Foreskin keratinocyte (primary cell): ENCODE measurements at places on chromosomes 4 and X.

DNA sequence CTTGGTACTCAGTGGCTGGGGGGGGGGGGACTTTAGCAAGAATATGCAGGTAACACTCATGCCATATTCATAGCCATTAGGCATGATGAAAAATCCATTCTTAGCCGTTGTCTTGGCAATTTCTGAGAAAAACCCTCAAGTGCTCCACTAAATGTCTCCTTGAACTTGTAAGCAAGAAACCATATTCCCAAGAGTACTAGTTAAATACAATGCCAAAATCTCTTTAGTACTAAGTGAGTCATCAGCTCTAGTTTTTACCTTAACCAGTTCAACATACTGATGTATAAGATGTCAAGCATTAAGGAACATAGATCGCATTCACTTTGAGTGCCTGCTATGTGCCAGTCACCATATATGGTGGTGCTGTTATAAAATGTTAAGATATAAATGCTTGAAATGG is 27.5 kb downstream of the UBE2D3 start:
- DNase-seq = no peak

DNA sequence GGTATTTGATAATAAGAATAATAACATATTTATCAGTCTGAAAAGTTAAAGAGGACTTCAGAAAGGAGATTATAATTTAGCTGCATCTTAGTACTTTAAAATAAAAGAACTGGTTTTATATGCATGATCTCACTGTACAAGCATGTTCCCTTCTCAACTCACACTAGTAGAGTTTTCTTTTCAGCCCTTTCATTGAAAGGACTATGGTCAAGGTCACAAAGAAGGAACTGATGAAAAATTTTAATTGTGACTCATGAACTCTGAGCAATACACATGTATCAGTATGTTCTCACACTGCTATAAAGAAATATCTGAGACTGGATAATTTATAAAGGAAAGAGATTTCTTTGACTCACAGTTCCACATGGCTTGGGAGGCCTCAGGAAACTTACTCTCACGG is 73.7 kb upstream of the NDST4 start:
- DNase-seq = peak; percentile 59

DNA sequence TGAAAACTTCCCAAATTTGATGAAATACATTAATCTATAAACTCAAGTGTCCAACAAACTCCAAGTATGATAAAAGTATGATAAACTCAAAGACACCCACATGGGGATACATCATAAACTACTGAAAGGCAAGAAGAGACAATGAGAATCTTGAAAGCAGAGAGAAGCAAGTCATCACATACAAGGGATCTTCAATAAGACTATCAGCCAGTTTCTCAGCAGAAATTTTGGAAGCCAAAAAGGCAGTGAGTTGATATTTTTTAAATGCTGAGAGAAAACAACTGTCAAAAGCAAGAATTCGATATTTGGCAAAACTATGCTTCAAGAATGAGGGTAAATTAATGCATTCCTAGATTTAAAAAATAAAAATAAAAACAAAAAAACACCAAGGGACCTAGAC is 16.5 kb downstream of the PDCL2 start:
- DNase-seq = no peak

DNA sequence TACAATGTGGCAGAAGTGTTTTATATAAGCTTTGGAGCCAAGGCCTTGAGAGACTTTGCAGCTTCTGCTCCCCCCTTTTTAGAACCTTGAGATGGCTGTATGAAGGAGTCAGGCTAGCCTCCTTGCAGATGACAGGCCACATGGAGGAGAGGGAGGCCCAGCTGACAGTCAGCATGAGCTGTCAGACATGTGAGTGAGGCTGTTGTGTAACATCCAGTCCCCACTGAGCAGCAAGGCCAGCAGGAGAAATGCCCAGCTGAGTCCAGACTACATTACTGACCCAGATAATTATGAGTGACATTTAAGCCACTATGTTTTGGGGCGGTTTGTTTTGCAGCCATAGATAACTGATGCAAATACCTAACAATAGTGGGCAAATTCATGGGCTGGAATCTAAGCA is 515.3 kb upstream of the ARX start:
- DNase-seq = no peak

- DNase-seq = no peak
Observed at GRCh38 chr4:141686879-141687278, 50.5 kb downstream of the IL15 start.

DNA sequence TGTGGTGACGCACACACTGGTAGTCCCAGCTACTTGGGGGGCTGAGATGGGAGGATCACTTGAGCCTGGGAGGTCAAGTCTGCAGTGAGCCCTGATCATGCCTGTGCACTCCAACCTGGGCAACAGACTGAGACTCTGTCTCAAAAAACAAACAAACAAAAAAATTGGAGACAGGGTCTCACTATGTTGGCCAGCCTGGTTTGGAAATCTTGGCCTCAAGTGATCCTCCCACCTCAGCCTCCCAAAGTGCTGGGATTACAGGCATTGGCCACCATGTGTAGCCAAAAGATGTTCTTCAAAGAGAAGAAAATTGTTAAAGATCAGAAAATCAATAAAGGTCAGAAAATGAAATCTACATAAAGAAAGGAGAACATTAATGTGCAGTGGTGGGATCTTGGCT is 41.7 kb upstream of the ABCG2 start:
- no peak for DNase-seq

GRCh38 chr4:113636877-113637276 is 124.7 kb downstream of the CAMK2D start:
- no peak for DNase-seq

DNA sequence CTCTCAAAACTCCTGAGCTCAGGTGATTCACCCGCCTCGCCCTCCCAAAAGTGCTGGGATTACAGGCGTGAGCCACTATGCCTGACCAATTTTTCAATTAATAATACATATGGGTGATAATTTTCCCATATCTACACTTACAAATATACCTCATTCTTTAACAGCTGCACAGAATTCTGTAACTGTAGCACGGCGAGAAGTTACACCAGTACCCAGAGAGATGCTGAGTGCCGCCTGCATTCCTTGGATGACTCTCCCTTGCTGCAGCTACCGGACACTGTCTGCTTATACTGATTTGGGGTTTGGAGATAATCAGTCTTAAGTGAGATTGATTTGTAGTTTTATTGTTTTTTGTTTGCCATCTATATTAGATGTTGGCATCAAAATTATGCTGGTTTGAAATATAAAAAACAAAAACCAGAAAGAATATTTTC is 5.8 kb downstream of the TIFA start:
- no peak for DNase-seq

- DNase-seq = no peak
Observed at GRCh38 chr4:108681321-108681809, 31.0 kb downstream of the OSTC start.

GRCh38 chrX:44143061-44143602 is 169.9 kb upstream of the NDP start:
- no peak for DNase-seq

GRCh38 chrX:13198056-13198761 is 121.6 kb downstream of the ATXN3L start:
- DNase-seq = no peak

DNA sequence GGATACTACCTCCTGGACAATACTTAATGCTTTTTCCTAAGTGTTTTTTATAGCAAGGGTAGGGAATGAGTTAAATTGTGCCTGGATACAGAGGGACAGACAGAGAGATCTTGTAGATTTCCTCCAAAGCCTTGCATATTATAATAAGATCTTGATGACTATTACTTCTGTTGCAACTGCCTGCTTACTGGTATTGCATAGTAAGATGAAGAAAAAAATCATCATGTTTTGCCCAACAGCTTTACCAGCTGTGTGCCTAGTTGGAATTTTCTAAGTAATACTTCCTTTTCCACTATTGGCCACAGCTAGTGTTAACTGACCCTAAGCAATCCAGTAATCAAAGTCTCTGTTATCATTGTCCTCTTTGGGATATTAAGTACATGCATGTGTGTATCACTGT is 139.0 kb downstream of the DCK start:
- DNase-seq = no peak

- DNase-seq = no peak
Observed at GRCh38 chr4:169079942-169080827, 70.1 kb upstream of the CBR4 start.

GRCh38 chrX:14776901-14777300 is 96.0 kb downstream of the FANCB start:
- no peak for DNase-seq

DNA sequence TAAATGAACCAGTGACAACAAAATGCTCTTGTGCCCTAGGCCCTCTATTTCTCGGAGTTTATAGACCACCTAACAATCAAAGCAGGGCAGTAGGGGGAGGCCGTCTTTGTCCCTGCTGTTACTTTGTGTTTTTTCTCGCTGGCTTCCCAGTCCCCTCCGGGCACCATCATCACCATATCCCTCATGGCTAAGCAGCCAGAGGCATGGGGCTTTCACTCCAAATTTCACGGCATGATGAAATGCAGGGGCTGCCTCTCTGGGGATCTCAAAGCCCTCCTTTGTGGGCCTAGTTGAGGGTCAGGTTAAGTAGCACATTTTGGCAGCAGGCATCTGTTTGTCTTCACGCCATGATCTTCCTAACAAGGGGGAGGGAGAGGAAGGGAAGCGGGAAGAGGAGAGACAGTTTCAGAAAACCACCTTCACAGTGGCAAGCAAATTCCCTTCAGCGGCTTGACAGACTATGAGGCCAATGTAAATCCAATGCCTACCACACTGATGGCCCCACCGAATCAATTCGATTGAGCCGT is 91.9 kb downstream of the ANOS1 start:
- no peak for DNase-seq

- DNase-seq = no peak
Observed at GRCh38 chrX:135591871-135592270, 71.4 kb downstream of the INTS6L start.

GRCh38 chrX:6225911-6226595 is 2.6 kb downstream of the NLGN4X start:
- DNase-seq = no peak

DNA sequence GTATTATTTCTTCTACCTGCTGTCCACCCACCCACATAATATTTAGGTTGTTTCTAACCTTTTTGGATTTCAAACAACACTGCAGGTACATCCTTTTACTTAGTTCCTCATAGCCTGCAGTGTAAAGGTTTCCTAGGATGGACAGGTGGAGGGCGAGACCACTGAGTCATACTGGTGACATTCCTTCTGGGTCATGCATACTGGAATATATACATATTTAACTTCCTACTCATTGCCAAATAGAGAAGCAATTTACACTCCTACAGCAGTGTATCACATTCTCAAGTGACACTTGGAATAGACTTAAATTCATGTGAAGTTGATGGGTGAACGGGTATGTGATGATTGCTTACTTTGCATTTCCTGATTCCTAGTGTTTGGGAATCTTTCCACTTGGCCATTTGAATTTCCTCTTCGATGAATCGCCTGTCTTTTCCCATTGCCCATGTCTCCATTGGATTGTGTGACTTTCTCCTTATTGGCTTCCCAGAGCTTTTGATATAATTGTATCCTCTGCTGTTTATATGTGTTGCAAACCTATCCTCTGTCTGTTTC is 8.2 kb upstream of the PPP2R2C start:
- peak; percentile 33 for DNase-seq

DNA sequence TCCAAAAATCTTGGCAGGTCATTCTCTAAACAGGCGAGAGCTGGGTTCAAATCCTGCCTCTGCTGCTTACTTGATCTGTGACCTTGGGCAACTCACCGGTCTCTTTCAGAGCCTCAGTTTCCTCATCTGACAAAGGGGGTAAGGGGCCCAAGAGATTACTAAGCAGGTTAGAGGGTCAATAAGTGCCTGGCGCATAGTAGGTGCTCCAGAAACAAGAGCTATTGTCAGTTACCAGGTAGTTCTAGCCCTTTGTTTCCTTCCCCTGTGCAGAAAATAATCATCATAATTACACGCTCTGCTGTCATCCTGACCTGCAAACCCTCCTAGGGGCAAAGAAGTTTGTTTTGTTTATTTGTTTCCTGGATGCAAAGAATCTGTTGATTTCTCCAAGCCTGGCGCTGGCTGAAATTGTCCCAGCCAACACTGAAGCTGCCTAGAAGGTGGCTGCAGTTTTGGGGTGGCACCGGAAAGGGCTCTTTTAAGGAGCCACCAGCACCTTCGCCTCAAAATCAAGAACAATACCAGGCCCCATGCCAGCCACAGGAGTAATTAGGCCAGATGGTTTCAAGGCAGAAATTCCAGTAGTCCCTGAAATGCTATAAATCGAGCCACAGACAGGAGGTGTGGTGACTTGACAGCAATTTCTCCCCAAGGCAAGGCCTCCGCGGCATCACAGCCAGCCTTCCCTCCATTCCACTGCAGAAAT is 10.2 kb upstream of the KIAA0232 start:
- DNase-seq = no peak

DNA sequence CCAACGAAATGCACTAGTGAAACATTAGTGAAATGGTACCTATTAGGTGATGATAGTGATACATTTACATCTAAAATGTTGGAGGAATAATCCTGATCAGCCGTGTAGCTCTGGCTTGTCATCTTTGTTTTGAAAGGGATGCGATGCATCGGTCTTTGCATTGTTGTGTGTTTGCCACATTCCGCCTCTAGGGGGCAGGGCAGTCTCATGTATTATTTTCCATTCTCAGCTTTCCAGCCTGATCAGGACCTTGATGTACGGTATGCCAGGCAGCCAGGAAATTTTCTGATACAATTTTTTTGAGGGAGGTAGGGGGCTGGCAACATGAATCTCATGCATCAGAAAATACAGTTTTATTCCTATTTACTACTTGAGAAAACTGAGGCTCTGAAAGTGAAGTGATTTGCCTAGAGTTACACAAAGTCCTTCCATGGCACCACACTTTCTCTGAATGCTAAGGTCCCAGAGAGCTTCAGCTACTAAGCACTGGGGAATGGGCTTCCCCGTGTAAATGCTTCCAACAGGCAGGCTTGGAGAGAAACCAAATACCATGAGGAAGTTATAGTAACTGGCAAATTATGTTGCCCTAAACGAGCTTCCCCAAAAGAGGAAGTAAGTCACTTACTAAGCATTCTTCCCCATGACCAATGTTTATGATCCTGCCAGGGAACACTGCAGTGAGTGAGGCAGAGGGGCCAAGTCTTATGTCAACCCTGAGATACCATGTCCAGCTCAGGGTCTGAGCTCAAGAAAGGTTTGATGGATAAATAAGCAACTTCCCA is 31.8 kb upstream of the IQSEC2 start:
- DNase-seq = peak; percentile 23

- peak; percentile 74 for DNase-seq
Observed at GRCh38 chr4:145843148-145843547, 95.5 kb downstream of the ZNF827 start.
